Kasumi-1 (cell line): ENCODE measurements at places on chromosomes 1 and 21.

DNA sequence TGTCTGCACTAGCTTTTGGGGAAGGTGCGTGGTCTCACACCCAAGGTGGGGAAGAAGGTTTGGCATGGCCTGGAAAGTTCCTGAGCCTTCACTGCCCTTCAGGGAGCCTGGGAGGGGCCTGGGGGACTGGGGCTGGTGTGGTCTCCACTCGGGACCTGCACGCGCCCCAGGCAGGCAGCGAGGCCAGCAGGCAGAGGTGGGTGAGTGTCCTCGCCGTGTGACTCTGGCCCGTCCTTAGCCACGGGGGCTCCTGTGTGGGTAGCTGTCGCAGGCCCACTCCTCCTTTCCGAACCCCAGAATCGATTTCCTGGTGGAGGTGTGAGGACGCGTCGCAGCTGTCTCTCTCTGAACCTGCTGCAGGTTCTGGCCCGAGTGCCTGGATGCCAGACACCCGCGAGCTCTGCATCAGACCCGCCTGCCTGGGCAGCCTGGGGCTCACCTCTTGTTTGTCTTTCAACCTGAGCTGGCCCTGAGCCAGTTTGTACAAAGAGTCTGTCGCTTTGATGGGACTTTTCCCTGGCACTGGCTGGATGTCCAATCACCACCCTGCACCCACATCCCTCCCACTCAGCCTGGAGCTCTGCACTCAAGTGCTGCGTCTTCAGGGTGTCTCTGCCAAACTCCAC lies 36.0 kb upstream of the SLC19A1 start:
- DNase-seq = no peak

GRCh38 chr1:33348676-33349080 lies 27.8 kb upstream of the A3GALT2 start:
- peak; percentile 4 for DNase-seq

GRCh38 chr1:115609021-115609420 lies 32.7 kb upstream of the VANGL1 start:
- DNase-seq = no peak

- peak; percentile 79 for DNase-seq
These were observed 117.7 kb downstream of the CTH start for GRCh38 chr1:70528590-70529333.

DNA sequence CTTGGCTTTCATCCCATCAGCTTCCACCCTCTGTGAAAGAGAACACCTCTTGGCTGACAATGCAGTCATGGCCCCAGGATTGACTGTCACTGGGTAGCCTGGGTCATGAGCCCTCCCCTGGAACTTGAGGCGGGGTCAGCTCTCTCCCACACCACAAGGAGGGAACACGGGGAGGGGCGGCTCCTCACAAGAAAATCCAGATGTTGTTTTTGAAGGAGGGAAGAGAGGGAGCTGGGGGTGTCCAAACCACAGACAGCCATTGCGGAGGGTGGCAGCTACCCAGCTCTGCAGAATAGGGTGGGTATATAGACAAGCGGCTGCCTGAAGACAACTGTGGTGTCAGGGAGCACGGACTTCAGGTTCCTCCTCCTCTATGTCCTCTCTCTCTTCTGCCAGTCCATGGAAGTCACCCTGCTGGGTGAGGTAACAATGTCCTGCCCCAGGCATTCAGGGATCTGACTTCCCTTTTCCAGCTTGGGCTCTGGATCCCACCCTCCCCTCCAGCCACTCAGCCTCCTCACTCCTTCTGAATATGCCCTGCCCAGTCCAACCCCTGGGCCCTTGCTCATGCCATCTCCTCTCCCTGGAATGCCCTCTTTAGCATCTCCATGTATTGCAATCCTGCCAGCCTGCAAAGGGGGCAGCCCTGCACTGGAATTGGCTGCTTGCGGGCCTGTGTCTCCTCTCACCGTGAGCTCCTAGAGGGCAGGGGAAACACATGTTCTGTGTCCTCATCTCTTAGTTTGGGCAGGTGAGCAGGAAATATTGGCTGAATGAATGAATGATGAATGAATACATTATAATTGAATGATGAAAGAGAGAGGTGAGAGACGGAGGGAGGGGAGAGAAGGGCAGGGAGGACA lies 60.9 kb upstream of the RUNX3 start:
- no peak for DNase-seq

GRCh38 chr1:21783679-21784603 lies 992 bp upstream of the USP48 start:
- DNase-seq = peak; percentile 89

DNA sequence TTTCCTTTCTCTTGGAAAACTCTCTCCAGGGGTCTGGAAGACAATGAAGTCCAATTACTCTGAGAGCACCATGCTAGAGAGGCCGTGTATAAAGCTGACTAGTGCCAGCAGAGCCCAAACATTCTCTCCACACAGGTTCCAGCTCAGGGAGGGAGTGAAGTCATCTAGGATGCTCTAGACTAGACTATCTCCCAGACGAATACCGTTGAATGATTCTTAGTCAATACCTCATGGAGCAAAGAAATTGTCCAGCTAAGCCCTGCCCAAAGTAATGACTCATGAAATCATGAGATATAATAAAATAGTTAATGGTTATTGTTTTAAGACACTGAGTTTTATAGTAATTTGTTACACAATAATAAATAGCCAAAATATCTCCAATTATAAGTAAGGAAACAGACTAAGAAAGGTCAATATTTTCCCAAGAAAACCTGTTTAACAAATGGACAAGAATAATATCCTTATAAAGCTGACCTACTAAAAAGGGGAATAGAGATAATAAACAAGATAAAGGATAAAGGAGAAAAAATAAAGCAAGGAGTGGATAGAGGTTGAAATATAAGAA lies 163.9 kb upstream of the LRRC7 start:
- no peak for DNase-seq

GRCh38 chr1:24387636-24388175 lies 25.9 kb downstream of the STPG1 start:
- DNase-seq = no peak

DNA sequence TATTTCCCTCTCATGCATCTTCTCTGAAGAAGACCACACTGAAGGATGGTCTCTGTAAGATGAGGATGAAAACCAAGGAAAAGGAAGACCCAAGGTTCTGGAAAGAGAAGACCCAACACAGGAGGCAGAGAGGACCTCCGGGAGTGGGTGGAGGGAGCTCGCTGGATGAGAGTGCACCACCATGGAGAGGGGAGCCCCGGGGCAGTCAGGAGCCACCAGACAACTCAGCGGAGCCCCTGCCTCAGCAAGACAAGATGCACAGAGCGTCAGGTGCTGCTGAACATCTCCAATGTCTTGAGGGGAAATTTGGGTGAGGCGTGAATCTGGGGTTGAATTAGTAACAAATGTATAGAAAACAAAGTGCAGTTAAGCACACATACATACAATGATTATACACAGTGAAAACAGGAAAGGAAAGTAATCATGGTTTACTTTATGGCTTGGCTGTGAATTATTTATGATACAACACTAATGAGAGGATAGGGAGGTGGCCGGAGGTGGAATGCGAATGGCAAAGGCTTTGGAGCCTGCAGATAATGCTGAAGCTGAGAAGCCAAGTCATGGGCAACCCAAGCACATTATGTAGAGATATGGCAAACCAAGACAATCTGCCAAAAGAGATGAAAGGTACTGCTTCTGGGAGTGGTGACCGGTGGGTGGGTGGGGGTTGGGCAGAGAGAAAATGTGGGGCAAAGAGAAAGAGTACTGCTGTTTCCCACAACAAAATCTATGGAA lies 80.4 kb upstream of the EDN2 start:
- DNase-seq = no peak

DNA sequence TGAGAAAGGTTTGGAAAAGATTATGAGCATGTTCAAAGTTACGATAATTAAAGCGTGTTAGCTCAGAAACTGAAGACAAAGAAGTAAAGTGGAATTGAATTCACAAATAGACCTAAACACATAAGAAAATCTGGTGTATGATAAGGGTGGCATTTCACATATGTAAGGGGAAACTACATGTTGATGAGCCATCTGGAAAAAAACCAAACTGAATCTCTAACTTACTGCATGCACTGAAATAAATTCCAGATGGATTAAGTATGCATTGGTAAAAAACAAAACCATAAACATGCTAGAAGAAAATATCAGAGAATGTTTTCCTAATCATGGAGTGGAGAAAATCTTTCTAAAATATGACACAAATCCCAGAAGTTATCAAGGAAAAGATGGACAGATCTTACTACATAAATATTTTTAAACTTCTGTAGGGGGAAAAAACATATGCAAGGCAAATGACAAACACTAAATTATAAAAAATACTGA lies 34.0 kb upstream of the CTPS1 start:
- DNase-seq = no peak

DNA sequence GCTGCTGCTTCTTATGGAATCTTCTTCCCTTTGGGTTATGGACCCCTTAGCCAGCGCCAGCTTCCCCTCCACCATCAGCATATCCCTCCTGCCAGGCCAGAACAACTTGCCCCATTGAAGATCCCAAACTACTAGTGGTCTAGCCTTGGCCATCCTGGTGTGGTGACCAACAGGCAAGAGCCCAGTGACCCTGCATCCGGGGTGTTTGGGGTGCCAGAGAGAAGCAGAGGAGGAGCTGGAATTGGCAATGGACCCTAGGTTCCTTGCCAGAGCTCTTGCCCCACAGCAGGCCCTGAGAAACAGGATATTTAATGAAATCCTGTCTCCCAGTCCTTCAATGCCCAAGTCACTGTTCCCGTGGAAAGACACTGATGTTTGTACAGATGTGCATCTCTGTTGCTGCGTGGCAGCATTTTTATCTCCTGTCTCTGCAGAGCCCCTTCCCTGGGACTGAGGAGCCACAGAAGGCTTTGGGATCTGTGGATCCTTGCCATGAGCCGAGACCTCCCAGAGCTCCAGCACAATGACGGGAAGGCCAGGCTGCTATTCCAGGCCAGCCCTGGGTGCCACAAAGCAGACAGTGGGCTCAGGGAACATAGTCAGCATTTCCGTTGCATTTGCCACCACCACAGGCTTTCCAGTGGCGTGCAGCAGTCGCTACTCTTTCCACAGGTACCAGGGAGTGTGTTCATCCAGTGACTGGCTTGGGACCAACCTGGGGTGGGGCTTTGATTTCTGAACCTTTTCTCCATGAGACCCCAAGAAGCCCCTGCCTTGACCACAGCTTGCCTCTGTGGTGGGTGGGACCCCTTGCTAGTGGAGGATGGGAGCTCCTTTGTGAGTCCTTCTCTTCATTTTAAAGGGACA lies 21.6 kb downstream of the NAV1 start:
- no peak for DNase-seq

GRCh38 chr1:16083486-16083885 lies 10.0 kb upstream of the FAM131C start:
- no peak for DNase-seq

DNA sequence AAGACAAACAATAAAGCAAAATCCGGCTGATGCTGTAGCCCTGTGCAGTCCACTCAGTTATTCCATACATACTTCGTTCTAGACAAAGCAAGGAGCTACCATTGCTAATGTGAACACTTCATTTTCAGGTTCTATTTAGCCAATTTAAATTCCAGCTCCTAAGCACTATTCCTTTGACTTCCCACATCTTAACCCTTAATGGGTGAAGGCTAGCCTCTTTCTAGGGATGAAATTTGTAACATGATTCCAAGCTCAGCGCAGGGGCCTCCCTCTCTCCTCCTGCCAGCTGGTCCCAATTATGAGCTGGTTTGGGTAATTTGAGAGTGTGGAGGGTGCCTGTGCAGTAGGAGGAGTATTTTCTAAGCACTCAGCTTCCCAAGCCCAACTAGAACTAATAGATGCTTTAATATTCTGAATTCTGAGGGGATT lies 53.9 kb upstream of the PTGFRN start:
- no peak for DNase-seq

- no peak for DNase-seq
These were observed 13.6 kb downstream of the INAVA start for GRCh38 chr1:200908191-200908868.

GRCh38 chr1:168116327-168116799 lies 20.4 kb downstream of the GPR161 start:
- DNase-seq = no peak

DNA sequence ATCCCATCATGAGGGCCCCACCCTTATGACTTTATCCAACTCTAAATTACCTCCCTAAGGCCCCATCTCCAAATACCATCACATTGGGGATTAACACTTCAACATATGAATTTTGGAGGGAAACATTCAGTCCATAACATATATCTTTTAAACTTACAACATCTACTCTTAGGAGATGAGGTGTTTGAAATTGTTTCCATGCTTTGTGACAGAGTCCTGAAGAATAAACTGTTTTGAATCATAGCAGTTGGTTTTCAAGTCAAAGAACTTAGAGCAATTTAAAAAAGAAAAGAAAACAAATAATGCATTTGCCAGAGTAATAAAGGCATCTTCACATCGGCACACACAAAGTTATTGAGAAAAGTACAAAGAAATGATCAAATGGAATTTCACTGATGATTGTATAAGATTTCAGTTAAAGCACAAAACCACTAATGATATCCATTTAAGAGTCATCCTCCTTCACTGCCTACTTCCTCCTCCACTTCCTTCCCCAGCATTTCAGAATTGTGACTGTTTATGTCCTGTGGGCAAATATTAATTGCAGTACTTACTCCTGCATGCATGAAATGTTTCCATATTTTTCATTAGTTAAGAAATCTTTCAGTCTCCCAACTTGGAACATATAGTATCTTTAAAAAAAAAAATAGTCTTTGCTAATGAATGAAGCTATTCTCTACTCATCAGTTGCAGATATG lies 202.0 kb downstream of the LRRC40 start:
- peak; percentile 65 for DNase-seq

- no peak for DNase-seq
These were observed 38.7 kb upstream of the RAP1GAP start for GRCh38 chr1:21707891-21708290.

DNA sequence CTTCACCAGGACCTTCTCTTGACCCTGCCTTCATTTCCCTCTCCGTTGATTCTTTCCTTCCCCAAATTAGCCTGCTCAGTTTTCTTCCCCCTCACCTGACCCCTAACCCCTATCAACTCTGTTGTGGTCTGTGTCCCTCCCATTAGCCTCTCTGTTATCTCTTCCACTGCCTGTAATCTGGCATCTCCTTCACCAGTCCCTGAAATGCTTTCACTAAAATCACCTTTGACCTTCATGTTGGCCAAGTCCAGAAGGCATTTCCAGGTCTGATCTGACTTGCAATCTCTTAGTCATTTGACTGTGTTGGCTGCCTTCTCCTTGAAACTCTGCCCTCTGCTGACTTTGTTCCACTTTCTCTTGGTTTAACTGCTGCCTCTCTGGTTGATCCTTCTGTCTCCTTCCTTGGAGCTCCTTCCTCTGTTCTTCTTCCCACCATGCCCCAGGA lies 28.2 kb downstream of the ATP8B2 start:
- DNase-seq = peak; percentile 67

DNA sequence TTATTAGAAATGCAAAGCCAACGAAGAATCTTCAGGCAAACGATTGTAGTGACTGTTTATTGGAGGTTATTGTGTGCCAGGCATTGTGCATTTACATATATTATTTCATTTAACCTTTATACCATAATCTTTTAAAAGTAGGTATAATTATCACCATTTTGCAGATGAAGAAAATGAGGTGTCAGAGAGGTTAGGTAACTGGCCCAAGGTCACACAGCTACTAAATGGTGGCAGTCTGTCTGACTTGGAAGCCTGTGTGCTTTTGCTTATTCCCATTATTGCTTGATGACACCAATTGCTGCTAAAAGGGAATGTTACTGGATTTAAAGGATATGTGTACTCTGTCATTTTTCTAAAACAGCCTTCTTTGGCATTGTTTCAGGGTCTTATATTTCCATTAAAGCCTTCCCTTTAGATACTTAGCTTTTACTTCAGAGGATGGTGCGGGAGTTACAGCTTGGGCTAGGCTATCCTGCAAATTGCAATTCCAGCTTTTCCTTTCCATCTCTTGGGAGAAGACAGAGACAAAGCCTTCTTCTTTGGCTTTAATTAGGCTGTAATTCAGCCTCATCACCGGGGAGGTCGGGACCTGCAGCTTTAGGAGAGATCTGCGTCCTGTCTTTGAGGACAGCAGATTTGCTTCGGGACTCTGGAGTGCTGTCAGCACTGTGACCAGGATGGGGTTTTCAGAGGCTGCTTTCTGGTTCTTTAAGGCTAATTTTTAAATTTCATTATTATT lies 37.4 kb upstream of the ERRFI1 start:
- no peak for DNase-seq
